ENCODE measurements at places on chromosomes 1 and 21.

DNA sequence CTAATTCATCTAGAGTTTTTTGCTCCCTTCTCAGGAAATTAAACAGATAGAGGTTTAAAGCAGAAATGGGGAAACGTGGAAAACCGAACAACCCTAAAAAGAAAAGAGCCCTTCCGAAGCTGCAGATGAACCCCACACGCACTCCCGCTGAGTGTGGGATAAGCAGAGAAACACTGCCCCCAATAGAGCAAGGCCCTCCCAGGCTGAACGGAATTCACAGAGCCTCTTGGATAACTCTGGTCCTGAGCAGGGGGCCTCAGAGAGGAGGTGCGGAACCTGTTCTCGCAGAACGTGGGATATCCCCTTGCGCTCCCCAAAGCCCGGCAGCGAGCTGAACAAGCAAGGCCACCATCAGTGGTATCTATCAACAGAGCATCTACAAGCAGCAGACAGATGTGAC lies 44.9 kb downstream of the SSBP3 start:
- DNase-seq, result no peak

- no peak for DNase-seq
These were observed 35.9 kb upstream of the ARHGEF16 start for GRCh38 chr1:3418600-3418999.

- DNase-seq, result no peak
These were observed 51.0 kb downstream of the RAB3GAP2 start for GRCh38 chr1:220221269-220221668.

DNA sequence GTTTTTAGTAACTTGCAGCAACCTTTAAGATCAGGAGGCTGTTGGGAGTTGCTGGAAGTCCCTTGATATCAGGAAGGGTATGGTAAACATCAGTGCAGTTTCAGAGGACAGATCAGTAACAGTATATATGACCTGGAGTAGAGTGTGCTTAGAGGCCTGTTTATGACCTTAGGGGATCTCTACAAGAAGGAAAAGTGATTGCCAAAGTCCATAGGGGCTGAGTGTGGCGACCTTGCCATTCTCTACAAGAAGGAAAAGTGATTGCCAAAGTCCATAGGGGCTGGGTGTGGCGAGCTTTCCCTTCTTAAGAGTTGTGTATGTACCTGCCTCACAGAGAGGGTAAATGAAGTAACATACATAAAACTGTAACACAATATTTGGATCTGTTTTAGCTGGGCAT lies 28.5 kb upstream of the AXDND1 start:
- no peak for DNase-seq

DNA sequence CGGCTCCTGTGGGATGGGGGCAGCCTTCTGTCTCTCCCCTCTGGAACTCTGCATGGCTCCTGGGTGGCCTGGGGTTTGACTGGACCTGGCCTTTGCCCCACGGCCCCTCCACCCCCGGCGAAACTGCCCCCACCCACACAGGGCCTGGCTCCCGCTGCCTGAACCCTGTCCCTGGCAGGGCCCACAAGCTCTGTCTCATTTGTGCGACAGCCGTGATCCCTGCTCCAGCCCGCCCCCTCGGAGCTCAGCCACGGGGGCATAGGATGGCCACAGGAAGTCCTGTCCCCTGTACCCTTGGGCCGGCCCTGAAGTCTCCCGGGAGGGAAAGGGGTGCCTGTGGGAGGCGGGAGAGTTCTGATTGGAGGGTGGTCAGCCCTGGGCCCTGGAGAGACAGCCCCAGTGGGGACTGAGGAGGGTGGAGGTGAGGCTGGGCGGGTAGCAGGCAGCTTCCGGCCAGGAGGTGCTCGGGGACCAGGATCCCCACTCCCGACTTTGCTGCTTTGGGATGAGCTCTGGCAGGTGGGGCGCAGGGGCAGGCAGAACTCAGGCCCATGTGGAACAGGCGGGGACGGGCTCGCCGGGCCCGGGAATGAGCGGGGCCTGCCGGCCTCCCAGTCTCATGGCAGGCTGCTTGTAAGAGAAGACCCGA lies 45.1 kb downstream of the SLX9 start:
- DNase-seq, result no peak

GRCh38 chr1:184905601-184906322 lies 68.5 kb downstream of the NIBAN1 start:
- no peak for DNase-seq

DNA sequence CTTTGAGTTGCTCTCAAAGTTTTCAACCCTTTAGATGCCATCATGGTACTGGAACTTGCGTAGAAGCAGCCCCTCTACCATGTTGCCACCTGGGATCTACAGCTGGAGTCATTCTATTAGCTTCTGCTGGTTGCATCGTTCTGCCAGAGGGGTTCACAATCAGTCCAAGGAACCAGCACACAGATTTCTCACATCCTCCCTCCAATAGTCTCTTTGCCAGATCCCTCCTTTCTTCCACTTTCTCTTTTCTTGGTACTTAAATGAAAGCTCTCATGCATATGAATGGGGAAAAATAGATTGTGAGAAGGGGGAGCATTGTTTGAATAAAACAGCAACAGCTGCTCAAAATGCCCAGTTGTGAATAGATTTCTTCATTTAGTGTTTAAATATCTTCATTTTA lies 4.2 kb upstream of the C8A start:
- no peak for DNase-seq

- DNase-seq, result no peak
These were observed 748.2 kb upstream of the ADAMTS5 start for GRCh38 chr21:27715131-27715530.

DNA sequence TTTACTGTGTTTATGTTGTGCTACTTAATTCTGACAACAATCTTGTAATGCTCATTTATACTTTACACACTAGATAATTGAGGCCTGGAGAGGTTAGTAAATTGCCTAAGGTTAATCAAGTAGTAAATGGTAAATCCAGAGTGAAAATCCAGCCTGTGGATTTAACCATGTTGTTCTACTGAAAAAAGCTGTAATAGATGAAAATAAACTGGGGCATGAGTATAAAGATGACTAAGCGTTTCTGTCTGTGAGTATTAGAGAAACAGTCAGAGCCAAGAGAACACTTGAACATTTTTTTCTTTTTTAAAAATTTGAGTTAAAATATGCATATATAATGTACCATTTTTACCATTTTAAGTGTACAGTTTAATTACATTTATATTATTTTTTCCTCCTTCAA lies 47.9 kb upstream of the LEPR start:
- DNase-seq, result no peak

- DNase-seq, result no peak
These were observed 20.0 kb upstream of the CPT2 start for GRCh38 chr1:53176452-53177208.
